ENCODE measurements at places on chromosomes 4 and X.

GRCh38 chr4:8081171-8081570 lies 77.4 kb downstream of the ABLIM2 start:
- DNase-seq, result no peak

GRCh38 chr4:121096629-121097028 lies 24.3 kb upstream of the NDNF start:
- no peak for DNase-seq

- no peak for DNase-seq
Observed at GRCh38 chrX:129706400-129707072, 32.2 kb upstream of the XPNPEP2 start.

DNA sequence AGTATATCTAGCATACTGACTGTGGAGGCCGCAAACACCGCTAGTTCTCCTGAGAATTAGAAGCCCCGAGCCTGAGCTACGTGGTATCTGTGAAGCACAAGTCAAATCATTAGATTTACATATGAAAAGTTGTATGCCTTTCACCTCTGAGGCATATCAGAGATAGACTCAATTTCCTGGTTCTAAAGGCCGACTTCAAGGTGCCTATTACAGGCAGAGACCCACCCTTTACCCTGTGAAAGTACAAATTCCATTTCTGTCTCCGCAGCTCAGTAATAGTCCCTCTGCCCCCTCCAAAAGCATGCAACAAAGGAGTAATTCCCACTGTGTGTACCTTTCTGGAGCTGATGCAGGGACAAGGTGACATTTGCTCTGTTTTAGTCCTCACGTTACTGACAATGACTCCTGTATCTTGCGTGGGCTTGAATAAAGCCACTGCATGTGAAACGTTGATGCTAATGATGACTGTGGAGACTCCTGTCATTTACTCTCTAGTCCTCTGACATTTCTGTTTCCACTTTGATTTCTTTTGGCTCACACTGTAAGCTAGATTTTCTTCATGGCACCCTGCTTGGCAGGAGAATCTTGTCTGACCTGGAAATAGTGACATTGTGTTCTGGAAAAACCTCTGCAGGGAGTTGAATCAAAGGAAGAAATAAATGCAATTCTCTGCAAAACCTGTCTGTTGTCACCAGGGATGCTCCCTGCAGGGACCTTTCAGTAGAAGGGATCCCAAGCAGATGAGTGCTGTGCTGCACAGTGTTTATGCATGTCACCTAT lies 273.2 kb upstream of the EMCN start:
- no peak for DNase-seq

- no peak for DNase-seq
Observed at GRCh38 chr4:126794363-126794762, 838.4 kb upstream of the INTU start.

All from activated CD8-positive, alpha-beta memory T cell treated with anti-CD3 and anti-CD28 coated beads for 1 hour (primary cell).